Stromal cell of bone marrow (primary cell): ENCODE measurements at places on chromosomes 7 and 10.
A peak's percentile ranks its signal among the peaks of the same experiment; 100 is the strongest.

DNA sequence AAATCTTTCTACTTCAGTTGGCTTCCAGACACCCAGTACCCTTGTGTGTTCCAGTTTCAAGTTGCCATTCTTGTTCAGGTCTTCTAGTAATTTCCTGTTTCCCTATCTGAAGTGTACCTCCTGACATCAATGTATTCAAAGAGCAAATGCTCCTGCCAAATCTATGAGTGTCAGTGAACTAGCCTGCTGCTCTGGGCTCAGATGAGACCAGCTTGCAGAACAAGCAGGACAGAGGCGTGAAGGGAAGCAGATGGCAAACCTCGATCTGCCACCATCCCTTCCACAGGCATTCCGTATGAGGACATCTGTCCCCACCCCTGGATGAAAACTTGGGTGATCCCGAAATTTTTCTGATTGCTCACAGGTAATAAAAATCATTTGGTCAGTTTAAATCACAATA is 4.4 kb upstream of the MPP7 start:
- DNase-seq, result no peak

DNA sequence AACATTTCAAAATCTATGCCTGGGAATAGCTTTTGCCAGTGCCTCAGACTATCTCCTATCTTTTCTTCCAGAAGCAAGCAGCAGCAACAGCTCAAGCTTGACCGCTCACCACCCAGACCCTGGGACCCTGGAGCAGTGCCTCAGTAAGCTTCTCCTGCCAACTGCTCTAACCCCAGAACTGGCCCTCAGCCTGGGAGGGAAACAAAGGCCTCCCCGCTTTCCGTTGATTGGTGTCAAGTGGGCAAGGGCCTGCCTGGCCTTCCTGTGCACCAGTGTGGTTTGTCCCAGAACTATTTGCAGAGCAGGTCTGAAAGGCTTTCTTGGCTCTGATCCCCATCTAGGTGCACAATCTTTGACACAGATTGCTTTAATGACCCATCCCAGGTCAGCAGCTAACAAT is 3.3 kb upstream of the ATP6V0A4 start:
- no peak for DNase-seq

GRCh38 chr7:2640482-2640830 is 8.7 kb downstream of the TTYH3 start:
- DNase-seq, result no peak

GRCh38 chr7:98626460-98627412 is 9.7 kb downstream of the NPTX2 start:
- DNase-seq, result no peak

DNA sequence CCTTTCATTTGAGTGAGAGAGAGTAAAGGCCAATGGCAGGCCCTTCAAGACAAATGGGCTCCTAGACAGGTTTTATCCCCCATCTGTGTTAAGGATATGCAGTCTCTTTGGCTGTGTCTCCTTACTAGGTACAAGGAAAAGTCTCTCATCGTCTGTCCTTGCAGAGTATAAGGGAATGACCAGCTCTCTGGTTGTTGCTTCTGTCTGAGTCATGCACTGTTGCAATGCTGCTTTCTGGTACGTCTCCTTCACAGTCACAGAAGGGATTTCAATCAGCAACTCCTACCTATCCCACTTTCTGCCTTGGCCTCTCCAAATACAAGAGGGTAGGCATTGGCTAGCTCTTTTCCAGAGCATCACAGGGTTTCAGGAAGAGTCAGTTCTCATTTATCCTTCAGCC is 48.1 kb downstream of the CTTNBP2 start:
- peak; percentile 31 for DNase-seq

GRCh38 chr7:27739301-27739908 is 557 bp upstream of the TAX1BP1 start:
- DNase-seq, result no peak

DNA sequence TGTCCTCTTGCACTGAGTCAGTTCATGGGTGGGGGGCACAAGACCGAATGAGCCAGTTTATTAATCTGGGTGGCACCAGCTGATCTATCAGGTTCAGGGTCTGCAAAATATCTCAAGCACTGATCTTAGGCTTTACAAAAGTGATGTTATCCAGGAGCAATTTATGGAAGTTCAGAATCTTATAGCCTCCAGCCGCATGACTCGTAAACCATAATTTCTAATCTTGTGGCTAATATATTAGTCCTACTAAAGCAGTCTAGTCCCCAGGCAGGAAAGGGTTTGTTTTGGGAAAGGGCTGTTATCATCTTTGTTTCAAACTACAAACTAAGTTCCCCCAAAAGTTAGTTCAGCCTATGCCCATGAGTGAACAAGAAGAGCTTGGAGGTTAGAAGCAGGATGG is 33.9 kb downstream of the AKR1C8 start:
- no peak for DNase-seq

- peak; percentile 85 for DNase-seq
Observed at GRCh38 chr7:134458806-134459698, at the start of gene AKR1B1. AKR1B1 (minus strand) TSS chr7:134459100; CDS start chr7:134459062, 38 bp downstream.

DNA sequence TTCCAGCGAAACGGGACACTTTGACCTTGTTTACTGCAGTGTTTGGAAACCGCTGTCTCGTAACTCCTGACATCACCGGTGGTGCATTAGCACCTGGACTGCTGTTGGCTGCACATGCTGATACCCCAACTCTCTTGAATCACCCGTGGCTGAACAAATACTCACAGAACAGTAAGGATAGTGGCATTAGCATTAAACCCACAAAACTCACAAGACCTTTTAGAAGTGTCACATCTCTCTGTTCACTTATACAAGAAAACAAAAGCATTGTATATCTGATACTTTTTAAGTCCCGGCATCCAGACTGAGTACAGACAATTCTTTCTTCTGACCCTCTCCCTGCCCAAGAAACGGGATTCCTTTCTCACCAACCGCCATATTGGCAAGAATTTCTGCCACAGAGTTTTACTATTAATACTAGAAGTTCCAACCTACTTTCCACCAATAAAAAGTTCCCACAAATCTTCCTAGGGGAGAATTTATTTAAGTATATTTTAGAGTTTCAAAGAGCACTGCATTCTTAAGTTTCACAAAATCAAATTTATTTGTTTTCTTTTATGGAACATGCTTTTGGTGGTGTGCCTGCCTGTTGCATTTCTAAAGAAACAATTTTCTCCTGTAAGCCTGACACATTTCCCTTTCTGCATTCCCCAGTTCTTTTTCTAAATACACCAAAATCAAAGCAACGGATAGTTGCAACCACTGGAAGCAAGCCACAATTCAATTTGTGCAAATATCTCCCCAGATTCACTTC is 208.4 kb upstream of the KLF14 start:
- DNase-seq, result no peak

GRCh38 chr10:54800741-54801421 is at the start of gene PCDH15:
PCDH15 (minus strand) TSS chr10:54801231; CDS start chr10:54664262, 136,969 bp downstream.
- DNase-seq, result no peak

DNA sequence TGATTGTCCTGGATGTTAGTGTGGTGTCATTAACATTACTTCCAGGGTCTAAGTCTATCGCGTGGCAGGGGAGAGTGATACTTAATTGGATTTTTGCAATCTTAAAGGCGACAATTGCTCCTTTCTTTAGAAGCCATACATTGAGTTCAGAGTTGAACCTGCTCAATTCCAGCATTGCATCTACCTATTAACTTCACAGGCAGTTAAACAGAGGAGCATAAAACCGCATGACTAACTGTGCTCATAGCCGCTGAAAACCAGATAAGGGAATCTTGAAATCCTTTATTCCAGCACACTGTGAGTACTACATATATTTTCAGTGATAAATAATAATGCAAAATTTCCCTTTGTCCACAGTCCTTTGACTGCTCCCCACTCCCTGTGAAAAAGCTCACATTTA is 255.3 kb downstream of the STK31 start:
- no peak for DNase-seq

GRCh38 chr10:91690412-91690811 is 57.5 kb upstream of the PPP1R3C start:
- DNase-seq, result no peak

DNA sequence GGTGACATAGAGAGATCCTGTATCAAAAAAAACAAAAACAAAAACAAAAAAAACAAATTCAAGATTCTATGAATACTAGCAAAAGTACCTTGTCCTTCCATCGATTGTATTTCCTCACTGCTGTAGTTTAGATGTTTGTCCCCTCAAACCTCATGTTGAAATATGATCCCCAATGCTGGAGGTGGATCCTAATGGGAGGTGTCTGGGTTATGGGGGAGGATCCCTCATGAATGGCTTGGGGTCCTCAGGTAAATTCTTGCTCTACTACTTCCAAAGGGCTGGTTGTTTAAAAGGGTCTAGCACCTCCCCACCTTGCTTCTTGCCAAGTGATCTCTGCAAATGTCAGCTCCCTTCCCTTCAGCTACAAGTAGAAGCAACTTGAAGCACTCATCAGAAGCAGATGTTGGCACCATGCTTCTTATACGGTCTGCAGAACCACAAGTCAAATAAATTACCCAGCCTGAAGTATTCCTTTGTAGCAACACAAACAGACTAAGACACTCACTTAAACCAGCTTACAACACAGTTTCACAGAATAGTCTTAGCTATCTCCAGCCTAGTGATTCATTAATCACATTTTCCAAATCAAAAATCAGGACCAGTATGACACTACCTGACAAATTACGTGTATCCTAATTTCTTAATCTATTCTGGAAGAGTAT is 20.7 kb downstream of the ABI1 start:
- DNase-seq, result peak; percentile 43

GRCh38 chr10:130453036-130453720 is 317.0 kb downstream of the GLRX3 start:
- no peak for DNase-seq

DNA sequence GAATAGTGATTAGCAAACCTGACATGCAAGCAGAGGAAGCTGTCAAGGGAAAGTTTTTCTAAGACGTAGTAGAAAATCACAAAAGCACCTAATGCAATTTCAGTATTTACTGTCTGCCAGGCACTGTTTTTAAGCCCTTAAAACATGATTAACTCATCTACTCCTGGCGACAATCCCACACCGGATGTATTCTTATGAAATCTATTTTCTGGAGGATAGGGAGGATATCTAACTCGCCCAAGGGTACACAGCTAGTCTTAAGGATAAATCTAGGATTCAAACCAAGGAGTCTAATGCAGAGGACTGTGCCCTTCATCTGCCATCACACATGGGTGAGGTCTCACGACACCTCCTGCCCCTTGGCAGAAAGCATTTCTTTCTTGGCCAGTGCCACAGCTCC is 47.8 kb upstream of the FIGNL1 start:
- DNase-seq, result no peak

- DNase-seq, result no peak
Observed at GRCh38 chr7:127968547-127968946, 62.7 kb downstream of the LRRC4 start.

DNA sequence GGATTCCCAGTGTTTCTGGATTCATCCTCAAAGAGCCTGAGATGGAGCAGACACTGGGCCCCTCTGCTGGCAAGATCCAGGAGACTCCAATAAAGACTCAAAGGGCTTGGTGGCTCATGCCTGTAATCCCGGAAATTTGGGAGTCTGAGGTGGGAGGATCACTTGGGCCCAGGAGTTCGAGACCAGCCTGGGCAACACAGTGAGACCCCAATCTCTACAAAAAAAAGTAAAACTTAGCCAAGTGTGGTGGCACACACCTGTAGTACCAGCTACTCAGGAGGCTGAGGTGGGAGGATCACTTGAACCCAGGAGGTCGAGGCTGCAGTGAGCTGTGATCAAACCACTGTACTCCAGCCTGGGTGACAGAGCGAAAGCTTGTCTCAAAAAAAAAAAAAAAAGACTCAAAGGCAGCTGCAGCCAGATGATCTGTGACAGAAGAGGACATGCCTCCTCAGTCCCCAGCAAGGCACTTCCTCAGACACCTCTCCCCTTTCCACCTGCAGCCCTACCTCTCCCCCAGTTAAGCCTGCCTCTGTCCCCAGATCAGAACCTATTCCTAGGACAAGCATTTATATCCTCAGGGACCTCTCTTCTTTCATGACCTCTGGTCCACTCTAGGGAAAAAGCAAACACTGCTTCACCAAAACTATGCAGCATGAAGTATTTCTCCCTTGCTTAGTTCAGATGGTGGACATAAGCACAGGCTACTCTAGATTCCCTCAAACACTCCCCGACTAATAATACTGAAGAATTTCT is 27.9 kb downstream of the PDLIM1 start:
- DNase-seq, result no peak

DNA sequence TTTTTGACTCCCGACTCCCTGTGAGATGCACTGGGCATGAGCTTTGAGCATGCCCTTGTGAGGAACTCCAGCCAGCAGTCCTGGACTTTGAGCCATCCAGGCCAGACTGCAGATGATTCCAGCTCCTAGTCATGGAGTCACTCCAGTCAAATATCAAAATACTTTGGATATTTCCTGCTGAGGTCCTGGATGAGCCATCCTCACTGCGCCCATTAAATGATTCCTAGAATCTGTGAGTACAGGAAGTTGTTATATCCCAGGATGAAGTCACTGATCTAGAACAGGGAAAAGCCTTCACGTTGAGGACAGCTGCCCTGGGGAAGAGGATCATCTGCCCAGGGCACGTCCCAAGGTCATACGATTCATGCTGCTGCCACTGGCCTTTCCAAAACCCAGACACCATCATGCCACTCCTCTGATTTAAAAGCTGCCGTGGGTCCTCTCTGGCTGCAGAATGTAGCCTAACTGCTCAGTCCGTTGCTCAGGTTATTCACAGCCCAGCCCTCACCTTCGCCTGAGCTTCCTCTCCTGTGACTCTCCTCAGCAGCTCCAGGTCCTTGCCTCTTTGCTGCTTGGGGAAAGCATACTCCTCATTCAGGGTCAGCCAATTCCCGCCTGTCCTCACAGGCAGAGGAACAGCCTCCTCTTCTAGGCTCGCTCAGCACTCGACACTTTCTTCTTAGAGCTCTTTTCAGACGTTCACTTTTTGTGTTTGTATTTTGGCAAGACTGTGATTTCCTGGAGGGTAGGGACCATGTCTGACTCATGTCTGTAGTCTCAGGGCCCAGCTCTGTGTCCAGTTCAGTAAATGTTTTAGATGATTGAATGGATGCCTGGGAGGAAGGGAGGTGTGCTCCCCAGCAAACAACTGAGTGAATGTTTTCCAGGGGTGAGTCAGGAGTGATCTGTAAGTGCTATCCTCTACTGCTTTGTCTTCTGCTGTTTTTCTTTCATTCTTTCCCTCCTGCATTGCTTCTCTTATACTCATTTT is 157.8 kb downstream of the SNX10 start:
- DNase-seq, result peak; percentile 40

DNA sequence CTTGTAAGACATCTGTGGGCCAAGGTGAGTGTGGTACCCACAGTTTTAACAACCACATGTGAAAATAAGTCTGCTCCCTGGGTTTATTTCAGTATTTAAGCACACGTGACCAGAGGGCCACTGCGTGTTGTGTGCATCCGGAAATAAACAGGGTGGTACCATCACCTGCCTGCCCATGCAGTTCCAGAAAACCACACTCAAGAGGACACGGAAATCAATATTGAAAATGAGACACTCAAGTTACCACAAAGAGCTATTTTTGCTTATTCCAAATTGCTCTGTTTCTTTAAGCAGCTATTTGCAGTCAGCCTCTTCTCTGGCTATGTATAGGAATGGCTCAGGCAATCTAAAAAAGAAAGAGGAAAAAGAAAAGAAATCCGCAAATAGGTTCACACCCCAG is 71.8 kb upstream of the LOXL4 start:
- DNase-seq, result no peak

DNA sequence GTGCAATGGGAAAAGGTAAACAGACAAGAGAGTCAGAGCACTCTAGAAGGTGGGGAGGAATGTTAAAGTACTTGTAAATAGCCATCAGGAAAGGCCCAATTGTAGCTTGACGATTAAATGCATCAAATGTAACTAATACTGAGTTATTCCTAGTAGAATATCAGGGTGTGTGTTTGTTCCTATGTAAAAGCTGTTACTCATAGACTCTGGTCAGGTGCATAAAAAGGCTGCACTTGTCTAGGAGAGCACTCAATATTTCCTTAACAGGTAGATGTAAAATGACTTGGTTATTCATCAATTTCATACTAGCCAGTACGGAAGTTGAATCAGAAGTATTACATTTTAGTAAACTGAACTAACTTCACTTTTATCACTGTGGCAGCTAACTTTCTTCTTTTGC is 179.7 kb upstream of the AGR3 start:
- DNase-seq, result no peak
